ENCODE measurements at places on chromosomes 12 and 14.

GRCh38 chr12:132481771-132482745, 7.9 kb upstream of the FBRSL1 start:
- no peak for DNase-seq

GRCh38 chr14:94641632-94641955, 29.4 kb downstream of the SERPINA3 start:
- no peak for DNase-seq

- DNase-seq = no peak
These were observed 1.9 kb downstream of the CACNB3 start for GRCh38 chr12:48819986-48820725.

GRCh38 chr12:93968536-93969285, 179.7 kb upstream of the PLXNC1 start:
- DNase-seq = no peak

DNA sequence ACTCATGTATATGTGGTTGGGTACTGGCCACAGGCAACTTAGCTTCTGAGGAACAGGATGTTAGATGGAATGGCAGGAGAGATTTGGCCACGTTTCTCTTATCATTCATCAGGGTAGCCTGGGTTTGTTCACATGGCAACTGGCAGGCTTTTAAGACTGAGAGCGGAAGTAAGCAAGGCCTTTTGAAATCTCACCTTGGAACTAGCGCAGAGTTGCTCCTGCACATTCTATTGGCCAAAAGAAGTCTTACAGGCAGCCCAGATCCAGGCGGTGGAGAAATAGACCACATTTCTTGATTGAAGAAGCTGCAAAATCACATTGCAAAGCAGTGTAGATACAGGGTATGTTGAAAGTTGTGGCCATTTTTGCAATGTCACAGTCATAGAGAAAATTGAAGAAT, 3.7 kb downstream of the CLEC4A start:
- no peak for DNase-seq

DNA sequence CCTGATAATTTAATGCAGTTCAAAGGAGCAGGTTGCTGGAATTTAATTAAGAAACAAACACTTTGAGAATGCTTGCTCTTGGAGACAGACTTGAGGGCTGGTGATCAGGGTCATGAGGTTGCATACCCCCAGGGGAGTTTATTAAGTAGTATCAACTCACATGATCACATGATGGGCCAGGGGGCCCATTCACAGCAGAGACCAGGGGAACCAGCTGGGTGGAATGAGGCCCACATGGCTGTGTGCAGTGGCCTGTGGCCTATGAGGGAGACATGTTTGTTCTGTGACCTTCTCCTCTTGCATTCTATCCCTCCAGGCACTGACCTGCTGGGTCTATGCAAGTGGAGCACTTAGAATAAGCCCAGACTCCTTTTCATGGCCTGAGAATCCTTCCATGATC, 266.6 kb upstream of the PWP1 start:
- DNase-seq = no peak

- no peak for DNase-seq
These were observed 905 bp downstream of the CISTR start for GRCh38 chr12:53750812-53751335.

DNA sequence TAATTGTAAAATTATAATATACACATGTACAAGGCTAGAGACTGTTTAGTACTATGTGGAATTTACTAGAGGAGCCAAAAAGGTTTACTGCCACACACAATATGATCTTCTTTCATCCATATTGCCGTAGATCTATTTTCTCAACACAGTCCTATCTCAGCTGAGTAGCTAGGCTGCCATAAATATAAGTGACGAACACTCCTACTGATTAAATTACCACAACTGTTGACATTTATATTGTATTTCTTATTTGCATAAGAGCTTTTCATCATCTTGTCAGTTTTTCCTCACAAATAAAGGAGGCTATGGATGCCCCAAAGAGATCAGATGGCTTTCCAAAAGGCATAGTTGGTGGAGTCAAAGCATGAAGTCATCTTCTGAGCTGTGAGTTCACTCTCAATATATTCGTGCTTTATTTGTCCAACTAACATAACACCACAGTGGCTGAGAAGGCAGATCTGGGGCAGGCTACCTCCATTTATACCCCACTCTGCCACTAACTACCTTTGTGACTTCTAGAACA, 78.6 kb downstream of the CCDC59 start:
- no peak for DNase-seq

GRCh38 chr12:33012226-33012625, 115.6 kb upstream of the PKP2 start:
- DNase-seq = no peak

- DNase-seq = no peak
These were observed 86.5 kb upstream of the DIO3 start for GRCh38 chr14:101474563-101475455.

GRCh38 chr12:124466216-124467128, 100.9 kb downstream of the NCOR2 start:
- no peak for DNase-seq

- no peak for DNase-seq
These were observed 68.7 kb downstream of the PRMT8 start for GRCh38 chr12:3559601-3560294.

DNA sequence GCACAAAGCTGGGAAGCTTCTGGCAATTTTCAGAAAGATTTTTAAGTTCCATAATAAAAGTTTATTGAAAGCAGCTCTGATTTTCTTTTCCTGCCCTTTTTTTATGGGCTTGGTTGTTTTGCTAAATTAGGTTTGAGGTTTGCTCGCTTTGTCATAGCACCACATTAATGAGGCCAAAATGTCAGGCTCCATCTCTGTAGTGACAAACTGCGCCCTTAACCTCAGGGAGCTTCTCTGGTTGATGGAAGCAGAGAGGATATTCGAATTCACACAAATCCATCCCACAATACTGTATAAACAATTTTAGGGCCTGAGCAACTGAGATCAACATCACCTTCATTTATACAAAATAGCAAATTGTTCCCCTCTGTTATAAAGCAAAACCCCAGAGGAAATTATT, 342.6 kb upstream of the TMPO start:
- DNase-seq = no peak

DNA sequence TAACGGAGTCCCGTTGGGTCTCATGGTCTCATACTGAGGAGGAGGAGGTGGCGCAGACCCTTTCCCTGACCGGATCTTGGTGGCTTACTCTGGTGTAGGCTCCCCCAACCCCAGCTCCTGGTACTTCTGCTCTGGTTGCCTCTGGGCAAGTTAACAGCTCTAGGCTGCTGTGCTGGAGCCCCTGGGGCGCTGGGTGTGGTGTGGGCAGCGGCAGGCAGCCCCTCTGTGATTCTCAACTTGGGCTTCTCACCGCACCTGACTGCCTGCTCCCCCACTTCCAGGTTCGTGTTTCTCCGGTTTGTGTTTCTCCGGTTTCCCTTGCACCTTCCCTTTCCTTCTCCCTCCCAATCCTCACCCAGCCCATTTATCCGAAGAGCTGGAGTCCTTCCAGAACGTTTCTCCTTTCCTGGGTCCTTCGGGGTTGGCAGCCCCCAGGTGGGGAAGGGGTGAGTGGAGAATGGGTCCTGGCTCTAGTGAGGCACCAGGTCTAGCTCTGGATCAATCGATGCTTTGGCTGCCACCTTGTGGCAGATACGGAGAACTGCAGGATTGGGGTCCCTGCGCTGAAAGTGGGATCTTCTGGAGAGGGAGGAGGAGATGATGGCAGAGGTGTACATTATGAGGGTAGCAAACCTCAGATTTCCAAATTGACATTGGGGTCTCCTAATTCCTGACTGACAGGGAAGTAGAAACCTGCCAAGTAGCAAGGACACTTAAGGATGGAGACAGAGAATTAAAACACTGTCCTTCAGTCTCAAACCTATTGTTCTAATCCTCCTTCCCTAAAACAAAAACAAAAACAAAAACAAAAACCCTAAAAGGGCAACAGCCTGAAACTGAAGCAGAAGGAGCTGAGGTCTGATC, 8.3 kb downstream of the CISTR start:
- DNase-seq = no peak

DNA sequence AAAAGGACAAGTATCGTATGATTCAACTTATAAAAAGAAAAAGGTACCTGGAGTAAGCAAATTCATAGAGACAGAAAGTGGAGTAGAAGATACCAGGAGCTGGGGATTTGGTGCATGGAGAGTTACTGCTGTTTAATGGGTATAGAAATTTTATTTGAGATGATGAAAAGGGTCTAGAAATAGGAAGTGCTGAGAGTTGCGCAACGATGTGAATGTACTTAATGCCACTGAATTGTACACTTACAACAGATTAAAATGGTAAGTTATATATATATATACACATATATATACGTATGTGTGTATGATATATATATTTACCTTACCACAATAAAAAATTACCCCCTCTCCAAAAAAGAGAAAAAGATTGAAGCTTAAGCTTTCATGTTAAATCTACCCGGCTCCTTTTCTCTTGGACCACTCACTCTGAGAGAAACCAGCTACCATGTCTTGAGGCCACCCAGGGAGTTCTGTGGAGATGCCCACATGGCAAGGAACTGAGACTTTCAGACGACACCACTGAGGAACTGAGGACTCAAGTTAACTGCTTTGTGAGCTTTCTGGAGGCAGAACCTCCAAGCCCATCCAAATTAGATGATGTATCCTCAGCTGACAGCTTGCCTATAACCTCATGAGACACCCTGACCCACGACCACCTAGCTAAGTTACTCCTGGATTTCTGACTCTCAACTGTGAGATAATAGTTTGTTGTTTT, 130.0 kb upstream of the BTG1 start:
- no peak for DNase-seq

DNA sequence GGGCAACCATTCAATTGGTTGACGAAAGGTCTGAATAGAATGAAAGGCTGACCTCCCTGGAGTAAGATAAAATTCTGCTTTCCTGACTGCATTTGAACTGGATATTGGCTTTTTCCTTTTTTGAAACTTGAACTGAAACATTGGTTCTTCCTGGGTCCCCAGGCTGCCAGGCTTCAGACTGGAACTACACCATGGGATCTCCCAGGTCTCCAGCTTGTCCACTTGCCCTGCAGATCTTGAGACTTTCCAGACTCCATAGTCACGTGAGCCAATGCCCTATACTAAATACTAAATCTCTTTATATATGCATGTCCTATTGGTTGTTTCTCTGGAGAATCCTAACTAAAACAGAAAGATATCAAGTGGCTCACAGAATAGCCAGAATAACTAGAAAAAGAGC, 118.7 kb upstream of the KRR1 start:
- DNase-seq = no peak

- no peak for DNase-seq
These were observed 23.3 kb downstream of the NINJ2 start for GRCh38 chr12:639988-640387.

DNA sequence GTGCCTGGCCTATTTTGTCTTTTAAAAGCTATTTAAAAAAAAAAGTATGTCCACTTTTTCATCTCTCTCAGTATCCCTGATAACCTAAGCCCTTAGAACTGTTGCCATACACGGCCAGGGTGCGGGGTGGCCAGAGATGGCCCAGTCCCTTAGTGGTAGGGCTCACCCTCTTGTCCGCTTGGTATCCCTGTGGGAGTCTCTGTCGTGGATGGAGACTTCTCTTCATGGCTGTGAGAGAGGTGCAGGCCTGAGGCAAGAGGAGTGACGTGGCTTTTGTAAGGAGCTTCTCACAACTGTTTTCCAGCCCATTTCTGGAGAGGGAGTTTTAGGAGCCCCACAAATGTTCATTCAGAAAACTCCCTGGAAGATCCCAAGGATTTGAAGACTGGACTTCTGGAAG, 26.8 kb downstream of the XRCC3 start:
- DNase-seq = no peak

DNA sequence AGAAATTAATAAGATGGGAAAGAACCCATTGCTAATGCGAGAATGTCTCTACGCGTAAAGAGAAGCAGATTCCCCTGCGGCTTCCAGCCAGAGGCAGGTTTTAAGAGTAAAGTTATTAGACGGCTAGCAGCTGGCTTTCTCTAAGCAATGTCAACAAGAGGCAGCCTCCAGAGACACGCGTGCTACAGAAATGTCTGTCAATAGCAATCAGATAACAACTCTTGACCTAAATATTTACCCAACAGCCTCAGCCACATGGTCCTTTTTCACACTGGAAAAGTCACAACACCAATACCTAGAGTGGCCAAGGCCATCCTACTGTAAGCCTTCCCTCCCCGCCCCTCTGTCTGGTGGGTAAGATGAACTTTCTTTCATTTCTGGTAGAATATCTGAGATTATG, 146.0 kb upstream of the SFSWAP start:
- DNase-seq = no peak

GRCh38 chr12:13173012-13173932, 23.3 kb upstream of the EMP1 start:
- DNase-seq = no peak

DNA sequence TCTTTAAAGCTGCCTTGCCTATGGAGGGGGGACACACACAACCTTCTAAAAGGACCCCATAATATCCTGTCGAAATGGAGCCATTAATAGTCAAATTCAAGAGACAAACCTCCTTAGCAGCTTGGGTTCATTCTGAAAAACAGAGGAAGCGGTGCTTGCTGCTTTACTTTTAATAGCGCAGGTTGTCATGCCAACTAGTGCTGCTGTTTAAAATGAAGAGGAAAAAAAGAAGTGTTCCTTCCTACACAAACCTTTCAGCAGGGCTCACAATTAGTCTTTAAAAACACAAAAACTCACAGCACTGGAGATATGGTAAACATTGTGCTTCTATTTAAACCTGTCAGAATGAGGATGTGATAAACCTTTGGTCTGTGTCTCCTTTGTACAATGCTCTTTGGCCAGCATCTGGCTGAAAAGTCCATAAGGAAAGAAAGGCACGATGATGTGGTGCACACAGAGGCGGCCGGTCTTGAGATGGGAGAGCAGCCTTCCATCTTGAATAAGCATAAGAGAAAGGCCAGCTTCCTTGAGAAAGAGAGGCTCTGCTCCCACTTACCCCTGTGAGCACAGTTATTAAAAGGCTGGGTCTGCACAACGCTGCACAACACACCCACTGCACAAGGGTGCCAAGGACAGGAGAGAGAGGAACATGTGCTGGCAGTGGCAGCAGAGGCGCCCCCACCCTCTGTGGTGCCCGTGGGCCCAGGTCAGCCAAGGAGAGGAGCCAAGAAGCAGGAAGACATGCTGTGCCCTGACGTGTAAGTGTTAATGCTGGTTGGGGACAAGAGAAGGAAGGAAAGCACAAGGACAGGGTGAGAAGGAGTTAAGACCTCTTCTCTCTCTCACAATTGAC, 144.6 kb downstream of the TTC7B start:
- DNase-seq = no peak

All from HS-27A (cell line).